Neural crest cell (in vitro differentiated cells): ENCODE measurements at places on chromosomes 11 and 22. TPM values are rescaled to one million over a fixed set of nuclear protein-coding genes. Genes with fewer than 3 reads are reported as not detected.

- DNase-seq = no peak
These were observed 56.4 kb downstream of the SWAP70 start for GRCh38 chr11:9720290-9720630.

DNA sequence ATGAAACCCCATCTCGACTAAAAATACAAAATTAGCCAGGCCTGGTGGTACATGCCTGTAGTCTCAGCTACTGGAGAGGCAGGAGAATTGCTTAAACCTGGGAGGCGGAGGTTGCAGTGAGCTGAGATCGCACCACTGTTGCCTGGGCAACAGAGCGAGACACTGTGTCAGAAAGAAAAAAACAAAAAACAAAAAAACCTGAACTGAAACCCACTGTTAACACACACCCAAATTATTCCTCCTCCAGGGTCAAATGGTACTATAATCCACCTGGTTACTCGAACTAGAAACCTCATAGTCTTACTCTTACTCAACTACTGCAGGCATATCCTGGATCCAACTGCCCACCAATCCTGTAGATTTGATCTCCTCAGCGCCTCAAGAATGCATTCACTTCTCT is 35.5 kb downstream of the USP28 start:
- no peak for DNase-seq

GRCh38 chr22:39967103-39967829 is 7.1 kb downstream of the TMA7B start:
- no peak for DNase-seq

DNA sequence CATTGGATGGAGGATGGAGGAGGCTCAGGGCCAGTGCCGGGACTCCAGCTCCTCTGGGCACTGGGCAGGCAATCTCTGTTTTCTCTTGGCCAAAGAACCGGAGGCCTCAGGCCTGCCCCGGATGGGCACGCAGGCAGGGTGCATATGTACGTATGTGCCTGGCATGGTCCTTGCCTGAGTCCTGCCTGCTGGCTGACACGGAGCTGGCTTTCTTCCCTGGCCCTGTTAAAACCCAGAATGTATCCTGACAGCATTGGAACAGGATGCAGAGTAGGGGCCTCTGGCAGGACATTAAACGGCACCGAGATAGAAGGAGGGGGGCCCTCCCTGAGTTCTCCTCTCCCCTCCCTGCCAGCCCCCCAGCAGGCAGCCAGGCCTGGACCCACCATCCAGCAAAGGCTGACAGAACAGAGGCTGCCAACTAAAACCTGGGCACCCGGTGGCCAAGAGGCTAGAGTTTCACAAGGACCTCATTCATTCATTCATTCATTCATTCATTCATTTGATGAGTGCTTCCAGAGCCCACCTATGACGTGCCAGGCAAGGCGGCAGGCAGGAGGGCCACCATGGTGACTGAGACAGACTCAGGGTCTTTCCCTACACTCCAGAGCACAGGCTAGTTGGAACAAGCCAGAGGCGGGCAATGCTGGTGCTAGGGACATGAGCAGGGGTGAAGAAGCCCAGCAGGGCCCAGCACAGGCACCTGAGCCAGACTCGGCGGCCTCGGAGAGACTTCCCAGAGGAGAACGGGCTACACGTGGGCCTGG is 28.8 kb downstream of the FLRT1 start:
- DNase-seq = no peak

GRCh38 chr11:123265951-123266350 is 70.9 kb upstream of the CLMP start:
- DNase-seq = no peak

GRCh38 chr11:81070948-81071347 is 1630.1 kb upstream of the TENM4 start:
- DNase-seq = no peak

DNA sequence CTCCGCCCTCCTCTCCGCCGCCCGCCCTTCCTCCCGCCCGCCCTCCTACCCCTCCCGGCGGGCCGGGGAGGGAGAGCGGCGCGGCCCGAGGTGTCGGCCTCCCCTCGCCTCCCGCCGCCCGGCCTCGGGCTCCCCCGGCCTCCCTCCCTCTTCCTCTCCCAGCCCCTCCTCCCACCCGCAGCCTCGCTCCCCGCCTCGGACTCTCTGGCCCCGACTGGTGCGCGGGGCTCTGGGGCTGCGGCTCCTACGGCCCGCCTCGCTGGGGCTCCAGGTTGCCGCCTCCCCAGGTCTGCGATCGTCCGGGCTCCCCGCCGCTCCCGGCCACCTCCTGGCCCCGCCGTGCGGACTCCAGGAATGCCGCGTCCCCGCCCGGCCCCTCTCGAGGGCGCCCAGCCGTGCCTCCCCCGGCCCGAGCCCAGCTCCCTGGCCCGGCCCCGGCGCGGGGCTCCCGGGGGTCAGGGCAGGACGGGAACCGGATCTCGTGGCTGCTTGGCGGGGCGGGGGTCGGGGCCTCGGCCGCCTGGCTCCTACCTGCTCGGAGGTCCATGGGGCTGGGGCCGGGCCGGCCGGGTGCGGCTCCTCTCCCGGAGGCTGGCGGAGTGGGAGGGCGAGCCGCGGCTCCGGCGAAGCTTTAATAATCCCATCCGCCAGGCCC is at the start of gene CLCF1:
Gene CLCF1 (minus strand): TSS at position 606 of the 655 bp plus-strand sequence. CDS start 59 bp downstream, at position 547.
- DNase-seq = peak; percentile 51

Gene SMDT1
- total RNA-seq = 65.7 and 70.9 TPM in 2 replicates

- no peak for DNase-seq
These were observed 75.3 kb downstream of the C22orf31 start for GRCh38 chr22:28986366-28986765.

DNA sequence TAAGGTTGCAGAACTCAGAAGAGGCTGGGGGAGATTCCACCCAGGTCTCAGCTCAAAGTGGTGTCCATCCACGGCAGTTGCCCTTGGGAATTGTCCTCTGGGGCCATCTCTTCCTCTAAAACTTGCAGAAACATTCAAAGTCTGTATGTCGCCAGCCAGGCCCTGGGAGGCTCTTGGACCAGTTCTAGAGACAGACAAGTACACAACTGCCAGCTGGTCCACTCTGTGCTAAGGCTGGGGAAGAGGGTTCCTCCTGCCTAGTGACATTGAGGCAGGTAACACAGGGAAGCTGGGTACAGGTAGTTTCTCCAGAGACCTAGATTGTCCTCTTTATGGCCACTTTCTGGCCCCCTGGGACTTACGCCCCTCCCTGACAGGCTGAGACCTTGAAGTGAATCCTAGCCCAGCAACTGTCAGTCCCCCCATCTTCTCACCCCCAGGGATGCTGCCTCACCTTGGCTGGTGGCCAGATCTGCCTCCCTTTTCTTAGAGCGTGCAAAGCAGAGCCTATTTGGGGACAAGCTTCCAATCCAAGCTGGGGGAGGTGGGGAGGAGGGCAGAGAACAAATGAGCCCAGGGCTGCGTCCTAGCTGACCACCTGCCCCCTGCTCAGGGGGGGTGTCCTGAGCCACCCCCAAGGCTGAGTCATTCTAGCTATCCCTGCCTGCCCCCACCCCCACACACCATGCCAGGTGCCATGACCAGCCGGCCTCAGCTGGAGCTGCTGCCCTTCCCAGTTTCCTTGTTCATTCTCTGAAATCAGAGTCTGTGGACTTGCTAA is 8.4 kb downstream of the FAM83F start:
- DNase-seq = no peak

- no peak for DNase-seq
These were observed 18.2 kb upstream of the CCDC34 start for GRCh38 chr11:27381238-27381666.

Gene GP1BB
- total RNA-seq = 4.6 and 4.8 TPM in 2 replicates

Gene PAK1
- 60.5 and 67.7 TPM in 2 replicates for total RNA-seq

GRCh38 chr22:19679522-19680101 is 34.7 kb upstream of the SEPTIN5 start:
- DNase-seq = peak; percentile 26

DNA sequence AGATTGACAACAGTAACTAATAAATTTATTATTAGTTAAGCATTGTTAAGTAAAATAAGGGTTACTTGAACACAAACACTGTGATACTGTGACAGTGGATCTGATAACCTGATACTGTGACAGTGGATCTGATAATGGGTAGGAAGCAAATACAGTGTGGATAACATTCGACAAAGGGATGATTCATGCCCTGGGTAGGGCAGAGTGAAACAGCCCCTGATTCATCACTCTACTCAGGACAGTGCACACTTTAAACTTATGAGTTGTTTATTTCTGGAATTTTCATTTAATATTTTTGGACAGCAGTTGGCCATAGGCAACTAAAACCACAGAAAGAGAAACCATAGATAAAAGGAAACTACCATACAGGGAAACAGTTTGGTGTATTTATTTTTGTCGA is 60.8 kb upstream of the CTSC start:
- DNase-seq = no peak

DNA sequence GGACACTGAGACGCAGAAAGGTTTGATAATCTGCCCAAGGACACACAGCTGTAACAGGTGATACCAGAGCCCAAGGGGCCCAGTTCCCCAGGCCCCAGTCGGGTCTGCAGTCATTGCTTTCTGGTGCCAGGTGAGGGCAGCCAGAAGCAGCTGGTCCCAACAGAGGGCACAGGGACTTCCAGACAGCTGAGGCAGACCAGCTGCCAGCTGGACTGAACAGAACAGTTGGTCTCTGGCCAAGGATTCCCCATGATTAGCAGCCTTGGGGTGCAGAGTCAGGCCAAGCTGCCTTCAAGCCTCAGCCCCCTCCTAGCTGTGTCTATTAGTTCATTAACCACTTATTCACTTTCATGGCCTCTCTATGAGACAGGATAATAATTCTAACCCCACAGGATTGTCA is 105.6 kb downstream of the RRAS2 start:
- no peak for DNase-seq

- peak; percentile 59 for DNase-seq
These were observed 2.0 kb downstream of the SERPINH1 start for GRCh38 chr11:75563978-75564552.
